ENCODE measurements at places on chromosomes 6 and 20.

- DNase-seq, result no peak
These were observed 137.5 kb upstream of the SHLD1 start for GRCh38 chr20:5612581-5613301.

- DNase-seq, result no peak
These were observed 2.0 kb downstream of the AIF1 start for GRCh38 chr6:31617010-31617409.

- DNase-seq, result no peak
These were observed 114.2 kb downstream of the HIVEP2 start for GRCh38 chr6:142830807-142831206.

DNA sequence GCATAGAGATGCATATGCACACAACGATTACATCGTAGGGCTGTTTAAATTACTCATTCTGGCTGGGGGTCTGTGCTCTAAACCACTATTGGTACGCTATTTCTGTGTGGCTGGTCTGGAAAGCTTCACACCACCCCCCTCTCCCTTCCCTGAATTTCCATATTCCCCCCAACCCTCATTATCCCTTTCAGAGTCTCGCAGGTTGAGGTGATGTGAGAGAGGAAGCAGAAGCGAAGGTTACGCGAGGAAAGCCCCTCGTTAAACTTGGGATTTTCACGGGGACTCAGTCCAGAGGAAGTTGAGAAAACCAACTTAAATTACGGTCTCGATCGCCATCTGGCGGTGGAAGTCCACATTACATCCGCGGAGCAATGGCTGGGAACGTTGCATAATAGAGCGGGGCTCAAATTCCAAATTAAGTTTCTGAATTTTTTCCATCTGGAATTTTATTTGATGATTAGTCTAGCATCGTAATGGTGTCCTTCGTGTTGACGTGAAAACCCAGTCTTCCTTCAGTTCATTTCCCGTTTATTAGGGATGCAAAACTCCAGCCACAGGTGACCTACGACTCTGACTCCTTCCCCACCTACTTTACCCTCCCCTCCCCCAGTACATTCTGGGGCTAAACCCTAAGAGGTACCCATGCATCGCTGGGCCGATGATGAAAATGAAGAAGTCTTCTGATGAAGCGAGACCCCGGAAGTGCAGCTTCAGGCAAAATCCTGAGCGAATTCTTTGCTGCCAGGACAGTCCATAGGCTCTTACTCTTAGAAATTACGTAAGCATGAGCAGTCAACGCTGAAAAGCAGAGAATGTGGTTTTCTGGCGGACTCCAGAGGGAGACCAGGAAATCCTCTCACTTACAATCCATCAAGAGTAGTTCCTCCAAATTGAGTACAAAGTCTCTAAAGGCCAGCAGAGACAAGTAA is 19.7 kb downstream of the HLA-DOB start:
- peak; percentile 84 for DNase-seq

- peak; percentile 22 for DNase-seq
These were observed 97.6 kb downstream of the MRPL14 start for GRCh38 chr6:44029444-44030185.

GRCh38 chr20:14580418-14581074 is 243.1 kb upstream of the FLRT3 start:
- DNase-seq, result no peak

DNA sequence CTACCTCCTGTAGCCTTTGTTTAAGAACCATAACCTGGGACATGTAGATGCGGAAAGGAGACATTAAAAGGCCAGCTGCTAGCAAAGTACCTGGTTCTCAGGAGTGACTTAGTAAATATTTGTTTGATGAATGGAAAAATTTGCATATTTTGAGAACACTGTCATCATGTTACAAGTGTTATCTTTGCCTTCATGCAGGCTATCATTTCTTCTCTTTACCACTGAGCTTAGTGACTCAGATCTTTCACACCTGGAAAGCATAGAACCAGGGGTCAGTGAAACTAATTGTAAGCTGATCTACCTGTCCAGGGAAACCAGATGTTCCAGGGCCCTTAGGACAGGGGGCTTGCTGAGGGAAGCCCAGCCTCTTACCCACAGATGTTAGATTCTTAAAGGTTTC is 5.4 kb downstream of the ZFP57 start:
- DNase-seq, result no peak

DNA sequence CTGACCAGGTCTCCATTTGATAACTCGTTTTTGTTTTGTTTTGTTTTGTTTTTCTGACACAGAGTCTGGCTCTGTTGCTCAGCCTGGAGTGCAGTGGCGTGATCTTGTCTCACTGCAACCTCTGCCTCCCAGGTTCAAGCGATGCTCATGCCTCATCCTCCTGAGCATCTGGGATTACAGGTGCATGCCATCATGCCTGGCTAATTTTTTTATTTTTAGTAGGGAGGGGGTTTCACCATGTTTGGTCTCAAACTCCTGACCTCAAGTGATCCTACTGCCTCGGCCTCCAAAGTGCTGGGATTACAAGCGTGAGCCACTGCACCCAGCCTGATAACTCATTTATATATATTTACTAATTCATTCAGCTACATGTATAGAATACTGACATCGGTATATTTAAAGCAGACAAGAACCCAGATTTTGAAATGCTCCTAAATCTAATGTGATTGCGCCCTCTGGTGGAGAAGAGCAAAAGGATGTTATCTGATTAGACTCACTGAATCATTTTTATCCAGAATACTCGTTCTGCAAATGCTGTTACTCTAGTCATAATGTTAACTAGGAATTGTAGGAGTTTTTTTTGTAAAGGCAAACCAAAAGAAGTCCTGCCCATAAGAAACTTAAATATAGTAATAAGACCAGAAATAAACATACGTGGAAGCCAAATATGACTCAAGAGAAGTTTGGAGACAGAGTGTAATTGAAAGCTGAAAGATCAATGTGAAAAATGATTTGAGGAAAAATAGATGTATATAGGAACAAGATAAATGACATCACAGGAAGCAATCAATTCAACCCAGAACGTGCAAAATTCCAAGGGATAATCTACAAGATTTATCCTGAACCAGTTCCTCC is 5.3 kb upstream of the COL12A1 start:
- DNase-seq, result no peak

DNA sequence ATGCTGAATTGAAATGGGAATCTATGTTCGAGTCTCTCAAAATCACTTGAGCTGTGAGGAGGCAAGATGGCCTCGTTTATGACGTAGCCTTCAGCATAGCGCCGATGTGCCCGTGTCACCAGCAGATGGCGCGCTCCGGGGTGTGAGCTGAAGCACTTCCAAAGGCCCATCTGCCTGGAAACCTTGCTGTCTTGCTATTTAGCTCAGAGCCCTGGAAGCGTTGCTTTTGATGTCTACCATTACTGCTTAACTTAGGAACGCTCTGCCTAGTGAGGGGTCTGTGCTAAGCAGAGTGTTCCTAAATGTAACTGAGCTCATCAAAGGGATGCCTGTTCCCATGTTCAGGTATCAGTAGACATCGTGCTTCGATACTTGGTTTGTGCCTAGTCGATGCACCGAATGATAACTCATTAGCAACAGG is 67.7 kb downstream of the SYCP2L start:
- peak; percentile 82 for DNase-seq

GRCh38 chr6:141321493-141322347 is 811.0 kb upstream of the GJE1 start:
- no peak for DNase-seq

DNA sequence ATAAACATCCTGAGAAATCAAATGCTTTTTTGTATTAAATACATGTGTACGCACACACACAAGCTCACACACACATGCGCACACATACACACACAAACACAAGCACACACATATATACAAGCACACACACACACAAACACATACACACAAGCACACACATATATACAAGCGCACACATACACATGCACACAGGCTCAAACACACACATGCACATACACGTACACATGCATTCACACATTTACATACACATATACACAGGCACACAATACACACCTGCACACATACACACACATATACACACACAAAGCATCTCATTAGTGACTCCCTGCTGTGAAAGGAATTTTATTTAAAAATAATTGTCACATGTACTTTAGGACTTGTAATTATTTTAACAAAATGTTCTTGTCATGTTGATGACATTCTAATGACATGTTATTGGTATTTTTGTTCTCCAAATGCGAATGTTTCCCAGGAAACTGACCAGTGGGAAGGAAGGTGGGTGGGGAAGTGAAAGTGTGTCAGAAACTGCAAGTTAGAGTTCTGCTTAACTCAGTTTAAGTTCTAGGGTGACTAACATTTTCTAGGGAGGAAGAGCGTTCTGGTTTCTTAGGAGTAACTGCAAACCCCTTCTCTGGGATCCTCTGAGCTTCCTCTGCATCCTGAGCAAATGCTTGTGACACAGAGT is 113.9 kb upstream of the ZNF217 start:
- no peak for DNase-seq

- no peak for DNase-seq
These were observed 6.2 kb downstream of the DUSP22 start for GRCh38 chr6:298233-299103.

- peak; percentile 47 for DNase-seq
These were observed 626.1 kb upstream of the ID4 start for GRCh38 chr6:19210849-19211590.

- DNase-seq, result no peak
These were observed 38.3 kb downstream of the COX4I2 start for GRCh38 chr20:31675828-31676608.

- DNase-seq, result no peak
These were observed 2.7 kb downstream of the CSTF1 start for GRCh38 chr20:56395166-56395565.

- no peak for DNase-seq
These were observed 67.7 kb downstream of the AK9 start for GRCh38 chr6:109623288-109623687.

GRCh38 chr20:54266844-54267243 is 59.0 kb downstream of the PFDN4 start:
- DNase-seq, result no peak

DNA sequence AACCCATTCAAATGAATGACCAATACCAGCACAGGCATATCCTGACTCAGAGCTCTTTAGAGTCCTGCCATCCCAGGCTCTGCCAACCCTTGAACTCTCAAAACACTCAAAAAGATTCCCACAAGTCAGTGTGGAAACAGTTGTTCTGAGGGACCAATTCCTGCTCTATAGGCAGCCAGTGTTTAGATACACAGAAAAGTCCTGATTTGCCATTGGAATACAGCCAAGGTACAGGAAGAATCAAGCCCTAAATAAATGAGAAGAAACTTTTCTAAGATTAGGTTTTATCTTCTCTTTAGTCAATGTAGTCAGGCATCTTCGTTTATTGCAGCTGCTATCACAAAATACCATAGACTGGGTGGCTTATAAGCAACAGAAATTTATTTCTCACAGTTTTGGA is 626.8 kb upstream of the ARID1B start:
- no peak for DNase-seq

DNA sequence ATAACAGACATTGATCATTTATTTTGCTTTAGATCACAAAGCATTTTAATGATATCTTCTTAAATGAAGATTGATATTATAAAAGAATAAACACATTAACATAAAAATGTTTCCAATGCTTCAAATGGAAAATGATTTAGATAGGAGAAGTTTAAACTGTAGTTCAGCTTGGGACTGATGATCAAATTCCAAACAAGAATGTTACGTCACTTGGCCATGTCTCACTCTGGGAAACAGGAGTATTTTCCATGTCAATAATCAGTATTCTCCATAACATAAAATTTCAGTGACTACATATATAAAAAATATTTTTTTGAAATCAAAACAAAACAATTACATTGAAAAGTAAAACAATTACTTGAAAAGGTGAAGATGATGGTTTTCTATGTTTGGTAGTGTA is 52.9 kb upstream of the SIM1 start:
- no peak for DNase-seq

DNA sequence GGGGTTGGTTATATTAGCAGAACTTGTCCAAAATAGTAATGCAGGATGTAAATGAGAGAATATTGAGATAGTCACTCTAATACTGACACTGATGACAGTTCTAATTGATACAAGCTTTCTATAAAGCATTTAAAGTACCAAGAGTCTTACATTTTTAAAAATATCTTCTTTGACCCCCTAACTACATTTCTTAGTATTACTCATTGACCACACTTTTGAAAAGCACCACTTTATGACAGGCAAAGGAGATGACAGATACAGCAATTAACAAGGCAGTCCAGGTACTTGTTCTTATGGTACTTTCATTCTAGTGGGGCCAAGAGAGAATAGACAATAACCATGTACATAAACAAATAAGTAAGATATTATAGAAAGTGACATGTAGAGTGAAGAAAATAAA is 139.4 kb upstream of the EYA4 start:
- DNase-seq, result no peak
